C1 segment of cervical spinal cord (tissue), 14 donors: ENCODE measurements at places on chromosomes 5 and 9.
A peak's percentile ranks its signal among the peaks of the same experiment; 100 is the strongest.

GRCh38 chr5:40220260-40220659, 459.5 kb upstream of the PTGER4 start:
- DNase-seq, result no peak

DNA sequence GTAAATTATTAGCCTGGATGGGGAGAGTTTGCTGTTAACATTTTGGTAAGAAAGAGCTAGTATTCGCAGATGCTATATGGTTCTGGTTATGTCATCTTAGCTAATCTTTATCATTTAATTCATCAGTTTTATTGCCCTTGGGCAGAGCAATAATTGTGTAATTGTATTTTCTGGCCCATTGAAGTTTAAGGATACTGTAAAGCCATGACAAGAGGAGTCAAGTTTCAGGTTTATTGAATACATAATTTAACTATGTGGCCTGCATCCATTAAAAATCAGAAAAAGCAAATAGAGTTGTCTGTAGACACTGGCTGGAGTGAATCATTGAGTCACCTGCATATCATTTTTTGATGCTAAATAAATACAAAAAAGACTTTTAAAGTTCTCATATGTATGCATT, 255.8 kb downstream of the PRELID2 start:
- DNase-seq, result no peak

- no peak for DNase-seq
These were observed 17.3 kb downstream of the RIOK2 start for GRCh38 chr5:97165726-97166125.

GRCh38 chr5:163563112-163563511, 57.7 kb downstream of the MAT2B start:
- no peak for DNase-seq

DNA sequence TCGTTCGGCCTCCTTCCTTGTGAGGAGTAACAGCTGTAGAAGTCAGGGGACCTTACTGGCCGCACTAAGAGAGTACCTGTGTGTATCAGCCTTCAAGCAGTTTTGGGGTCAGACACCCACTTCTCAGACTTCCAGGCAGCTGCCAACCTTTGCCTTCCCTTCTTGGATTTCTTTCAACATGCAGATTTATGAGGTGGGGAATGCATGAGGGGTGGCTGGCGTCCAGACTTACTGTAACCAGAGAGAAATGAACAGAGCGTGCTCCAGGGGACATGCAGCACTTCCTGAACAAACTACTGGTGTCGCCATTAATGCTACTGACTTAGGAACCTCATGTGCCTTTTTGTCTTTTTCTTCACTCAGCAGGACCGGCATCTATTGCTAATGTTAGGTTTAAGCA, 46.7 kb downstream of the INSYN2B start:
- DNase-seq, result no peak

DNA sequence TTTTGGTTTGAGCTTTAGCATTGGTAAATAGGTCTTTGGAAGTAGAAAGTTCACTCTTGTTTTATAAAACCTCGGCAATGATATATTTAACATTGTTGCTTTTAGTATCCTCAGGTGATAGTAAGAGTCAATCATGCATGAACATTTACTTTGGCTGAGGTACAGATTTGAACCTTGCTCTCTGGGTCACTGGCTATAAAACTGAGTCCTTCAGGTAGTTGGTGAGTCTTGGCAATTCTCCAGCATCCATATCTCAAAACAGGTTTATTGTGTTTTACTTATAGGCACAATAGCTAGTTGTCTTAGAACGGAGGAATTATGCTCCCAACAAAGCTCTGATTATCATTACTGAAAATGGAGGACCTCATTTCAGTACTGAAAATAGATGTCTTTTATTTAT, 75.1 kb downstream of the MAT2B start:
- no peak for DNase-seq

- DNase-seq, result no peak
These were observed 680.6 kb downstream of the SEMA5A start for GRCh38 chr5:8865266-8865665.

DNA sequence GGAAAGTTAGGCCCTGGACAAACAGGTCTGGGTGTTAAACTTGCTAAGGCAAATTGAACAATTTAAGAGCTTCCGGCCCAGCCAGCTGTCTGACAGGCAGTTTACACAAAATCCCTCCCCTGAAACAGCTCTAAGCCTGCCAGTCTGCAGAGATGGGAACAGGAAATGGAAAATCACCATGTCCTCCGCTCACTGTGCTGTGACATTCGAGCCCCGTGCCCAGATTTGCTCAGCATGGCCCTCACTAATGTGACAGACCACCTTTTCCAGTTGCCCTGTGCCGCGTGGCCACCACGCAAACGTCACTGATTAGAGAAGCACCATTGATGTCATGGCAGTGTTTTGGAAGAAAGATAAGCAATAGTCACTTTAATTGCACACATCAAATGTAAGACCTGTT, 41.0 kb downstream of the CCNJL start:
- no peak for DNase-seq

GRCh38 chr5:93622240-93622885, 39.3 kb downstream of the NR2F1 start:
- DNase-seq, result no peak

DNA sequence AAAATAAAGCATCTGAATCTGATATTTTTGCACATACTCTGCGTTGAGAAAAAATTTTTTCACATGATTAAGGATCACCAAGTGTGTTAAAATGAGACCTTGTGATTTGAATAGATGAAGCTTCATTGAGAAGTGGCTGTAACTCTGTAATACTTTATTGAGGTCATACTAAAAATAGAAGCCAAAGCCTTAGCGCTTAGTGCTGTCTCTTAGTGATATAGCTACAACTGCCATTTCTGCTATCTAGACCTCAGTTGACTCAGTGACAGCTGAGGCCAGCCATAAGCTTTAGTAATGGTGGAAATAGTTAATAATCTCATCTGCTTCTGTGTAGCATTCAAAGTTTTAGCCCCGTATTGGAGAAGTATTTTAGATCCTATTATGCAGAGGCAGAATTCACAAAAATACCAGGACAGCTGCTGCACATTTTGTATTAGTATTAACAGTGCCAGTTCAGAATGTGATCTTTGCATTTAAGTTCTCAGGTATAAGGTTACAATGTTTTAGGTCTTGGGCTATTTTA, 107.4 kb upstream of the SGCD start:
- DNase-seq, result no peak

- no peak for DNase-seq
These were observed 46.5 kb downstream of the GNA14 start for GRCh38 chr9:77601476-77602099.

DNA sequence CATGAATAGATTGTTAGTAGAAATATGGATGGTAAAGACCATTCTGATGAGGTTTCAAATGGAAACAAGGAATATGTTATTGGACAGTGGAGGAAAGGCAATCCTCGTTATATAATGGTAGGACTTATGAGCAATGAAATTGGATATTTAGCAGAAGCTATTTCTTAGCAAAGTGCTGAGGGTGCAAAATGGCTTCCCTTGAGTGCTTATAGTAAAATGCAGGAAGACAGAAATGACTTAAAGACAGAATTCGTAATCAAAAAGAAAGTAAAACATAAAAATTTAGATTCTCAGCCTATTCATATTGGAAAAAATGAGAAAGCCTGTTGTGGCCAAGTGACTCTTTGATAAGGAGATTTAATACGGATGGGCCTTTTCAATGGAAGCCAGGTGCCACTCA, 102.1 kb upstream of the ADRA1B start:
- no peak for DNase-seq

DNA sequence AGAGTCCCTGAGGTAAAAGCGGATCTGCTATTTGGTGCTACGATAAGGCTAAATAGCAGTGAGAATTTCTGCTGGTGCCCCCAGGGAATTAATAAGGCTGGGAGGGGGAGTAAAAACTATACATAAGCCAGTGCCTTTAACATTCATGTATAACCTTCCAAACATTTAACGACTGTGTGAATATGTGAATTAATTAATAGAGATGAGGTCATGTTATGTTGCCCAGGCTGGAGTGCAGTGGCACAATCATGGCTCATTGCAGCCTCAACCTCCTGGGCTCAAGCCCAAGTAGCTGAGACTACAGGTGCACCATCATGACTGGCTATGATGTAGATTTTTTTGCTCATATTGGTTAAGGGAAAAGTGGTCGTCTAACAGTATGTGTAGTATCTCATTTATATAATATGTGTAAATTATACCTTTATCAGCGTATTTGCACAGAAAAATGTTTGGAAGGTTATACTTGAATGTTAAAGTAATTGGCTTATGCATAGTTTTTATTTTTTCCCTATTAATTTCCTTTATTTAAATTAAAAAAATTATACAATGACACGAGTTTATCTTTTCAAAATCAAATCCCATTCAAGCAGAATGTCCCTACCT, 64.6 kb downstream of the EHMT1 start:
- DNase-seq, result no peak

GRCh38 chr9:83153030-83153429, 90.1 kb upstream of the RASEF start:
- no peak for DNase-seq

DNA sequence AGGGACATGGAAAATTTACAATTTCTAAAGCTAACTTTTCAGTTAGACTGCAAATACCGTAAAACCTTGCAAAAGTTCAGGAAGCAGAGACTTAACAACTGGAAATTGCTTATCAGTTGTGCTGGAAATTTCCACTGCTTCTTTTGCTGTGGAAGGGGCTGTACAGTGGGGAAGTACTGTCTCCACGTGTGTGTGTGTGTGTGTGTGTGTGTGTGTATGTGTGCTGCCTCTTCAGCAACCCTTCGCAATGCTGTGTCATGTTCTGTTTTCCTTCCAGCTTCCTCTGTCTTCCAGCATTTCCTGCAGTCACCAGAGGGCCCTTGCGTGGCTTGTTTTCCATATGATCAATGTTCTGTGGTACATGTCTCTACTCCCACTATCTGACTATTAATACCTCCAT, 87.5 kb upstream of the RANBP3L start:
- DNase-seq, result peak; percentile 6

- DNase-seq, result no peak
These were observed 195.0 kb downstream of the ADAMTSL1 start for GRCh38 chr9:18668944-18669343.

DNA sequence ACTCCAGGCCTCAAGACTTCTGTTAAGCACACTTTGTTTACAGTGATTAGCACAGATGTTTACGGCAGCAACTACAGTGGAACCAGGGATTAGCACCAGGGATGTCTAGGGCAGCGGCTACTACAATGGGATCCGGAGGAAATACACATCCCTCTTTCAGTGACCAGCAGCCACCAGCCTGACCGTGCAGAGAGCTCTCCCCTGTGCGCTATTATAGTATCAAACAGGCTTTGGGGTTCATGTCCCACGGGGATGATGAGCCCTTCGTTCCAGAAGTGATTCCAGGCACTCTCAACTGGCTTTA, 21.5 kb downstream of the GFPT2 start:
- DNase-seq, result no peak

DNA sequence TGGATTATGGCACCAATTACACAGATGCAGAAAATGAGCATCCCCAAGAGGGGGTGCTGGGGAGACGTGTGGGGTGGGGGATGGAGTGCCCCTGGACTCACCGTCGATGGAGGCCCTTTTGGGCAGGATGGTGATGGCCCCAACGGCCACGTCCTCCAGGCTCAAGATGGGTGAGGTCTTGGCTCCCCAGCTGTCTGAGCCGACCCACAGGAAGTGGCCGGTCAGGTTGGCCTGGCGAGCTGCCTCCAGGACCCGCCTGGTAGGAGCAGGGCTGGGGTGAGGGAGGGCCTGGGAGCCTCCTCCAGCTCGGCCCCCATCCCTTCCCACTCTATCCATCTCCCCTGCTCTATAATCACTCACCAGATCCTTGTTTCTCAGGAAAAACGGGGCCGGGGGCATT, 4.6 kb downstream of the GRM6 start:
- DNase-seq, result no peak

GRCh38 chr5:176624938-176625337, 5.4 kb downstream of the SNCB start:
- DNase-seq, result no peak

GRCh38 chr9:13330396-13331004, 51.0 kb upstream of the MPDZ start:
- DNase-seq, result no peak

DNA sequence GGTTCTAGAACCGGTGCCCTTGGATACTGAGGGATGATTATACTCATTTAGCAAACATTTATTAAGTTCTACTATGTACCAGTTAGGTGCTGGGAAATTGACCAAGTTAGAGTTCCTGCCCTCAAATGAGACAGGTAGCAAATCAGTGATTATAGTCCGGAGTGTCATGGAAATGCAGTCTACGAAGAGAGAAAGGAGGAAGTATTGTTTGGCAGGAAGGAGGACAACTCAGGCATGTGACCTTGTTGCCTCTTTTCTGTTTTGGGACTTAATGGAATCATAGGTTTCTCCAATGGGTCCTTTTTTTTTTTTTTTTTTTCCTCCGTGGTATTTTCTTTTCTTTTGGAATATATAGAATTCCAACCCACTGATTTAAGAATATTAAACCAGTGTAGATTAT, 28.0 kb downstream of the OSTF1 start:
- no peak for DNase-seq

- peak; percentile 2 for DNase-seq
These were observed 77.3 kb downstream of the MAMDC2 start for GRCh38 chr9:70120834-70121510.

- DNase-seq, result no peak
These were observed 568.7 kb upstream of the ADAMTS16 start for GRCh38 chr5:4571248-4571948.

DNA sequence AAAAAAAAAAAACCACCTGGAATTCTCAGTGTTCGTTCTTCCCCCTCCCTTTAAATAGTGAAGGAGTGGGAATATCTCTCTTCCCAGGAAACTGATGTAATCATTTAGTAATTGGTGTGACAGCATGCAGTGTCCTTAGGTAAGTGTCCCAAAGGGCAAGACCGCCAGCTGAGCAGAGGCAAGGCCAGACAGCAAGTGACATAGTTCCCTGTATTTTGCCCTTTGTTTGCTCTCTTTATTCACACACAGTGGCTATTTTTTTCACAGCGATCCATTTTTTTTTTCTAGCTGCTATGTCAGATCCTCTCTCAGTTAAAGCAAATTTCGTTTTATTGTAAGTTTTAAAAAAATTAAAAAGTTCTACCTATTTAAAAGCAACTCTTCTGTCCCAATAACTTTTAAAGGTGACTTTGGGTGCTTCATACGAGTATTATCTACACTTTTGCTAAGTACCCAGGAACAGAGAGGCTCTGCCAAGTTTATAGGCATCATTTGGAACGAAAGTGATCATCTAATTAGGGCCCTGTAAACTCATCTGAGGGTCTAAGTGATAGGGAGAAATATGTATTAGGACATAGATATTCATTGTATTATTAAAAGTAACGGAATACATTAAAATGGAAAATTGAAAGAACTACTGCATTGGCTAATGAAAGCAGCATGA, 98.2 kb upstream of the ALDH1A1 start:
- DNase-seq, result no peak

GRCh38 chr5:5487585-5488360, 65.3 kb downstream of the ICE1 start:
- no peak for DNase-seq

GRCh38 chr5:61732796-61733195, 400.7 kb downstream of the ZSWIM6 start:
- no peak for DNase-seq

GRCh38 chr9:89498852-89499480, 1.1 kb upstream of the SEMA4D start:
- DNase-seq, result no peak
